Pancreas (tissue), 10 donors: ENCODE measurements at places on chromosomes 1 and 21. TPM values are rescaled to one million over a fixed set of nuclear protein-coding genes. Genes with fewer than 3 reads are reported as not detected.

- DNase-seq = no peak
Measured at GRCh38 chr1:223421025-223421424, 27.8 kb downstream of the CCDC185 start.

- no peak for DNase-seq
Measured at GRCh38 chr1:28199328-28200233, 23.1 kb upstream of the PTAFR start.

- no peak for DNase-seq
Measured at GRCh38 chr1:154605534-154605933, 2.5 kb downstream of the ADAR start.

DNA sequence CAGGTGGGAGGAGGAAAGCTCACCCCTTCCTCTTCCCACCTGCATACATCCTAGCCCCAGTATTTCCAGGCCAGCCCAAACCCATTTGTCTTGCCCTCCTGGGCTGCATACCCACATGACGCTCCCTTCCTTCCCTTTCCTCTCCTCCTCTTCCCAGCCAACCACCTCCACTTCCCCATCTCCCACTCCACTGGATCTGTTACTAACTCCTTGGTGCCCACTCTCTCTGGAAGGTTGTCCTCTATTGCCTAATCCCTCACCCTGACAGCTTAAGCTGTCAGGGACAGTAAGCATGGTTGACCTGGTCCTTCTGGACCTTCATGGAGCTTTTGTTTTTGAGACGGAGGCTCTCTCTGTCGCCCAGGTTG, 23.0 kb upstream of the SYNC start:
- DNase-seq = no peak

- DNase-seq = no peak
Measured at GRCh38 chr1:39378377-39378776, 113.1 kb upstream of the BMP8A start.

- no peak for DNase-seq
Measured at GRCh38 chr21:43599728-43600127, 59.6 kb downstream of the HSF2BP start.

DNA sequence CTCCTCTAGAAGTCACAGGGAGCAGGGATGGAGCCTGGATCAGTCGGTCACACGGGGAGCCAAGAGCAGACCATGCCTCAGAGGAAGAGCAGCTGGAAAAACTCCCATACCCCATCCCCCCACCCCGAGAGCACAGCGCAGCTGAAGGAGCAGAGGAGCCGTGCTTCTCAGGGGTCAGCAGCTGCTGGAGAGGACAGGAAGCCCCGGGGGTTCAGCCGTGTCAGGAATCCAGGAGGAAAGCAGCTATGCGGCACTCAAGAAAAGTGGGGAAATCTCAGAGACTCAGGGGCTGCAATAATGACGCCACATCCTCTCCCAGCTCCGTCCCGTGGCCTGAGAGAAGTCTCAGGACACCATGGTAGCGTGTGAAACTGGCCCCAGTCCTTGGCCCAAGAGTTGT, 102.3 kb downstream of the NPHP4 start:
- no peak for DNase-seq

- no peak for DNase-seq
Measured at GRCh38 chr21:28282833-28283232, 709.8 kb downstream of the LTN1 start.

GRCh38 chr1:16134906-16135305, 21.0 kb downstream of the EPHA2 start:
- no peak for DNase-seq

DNA sequence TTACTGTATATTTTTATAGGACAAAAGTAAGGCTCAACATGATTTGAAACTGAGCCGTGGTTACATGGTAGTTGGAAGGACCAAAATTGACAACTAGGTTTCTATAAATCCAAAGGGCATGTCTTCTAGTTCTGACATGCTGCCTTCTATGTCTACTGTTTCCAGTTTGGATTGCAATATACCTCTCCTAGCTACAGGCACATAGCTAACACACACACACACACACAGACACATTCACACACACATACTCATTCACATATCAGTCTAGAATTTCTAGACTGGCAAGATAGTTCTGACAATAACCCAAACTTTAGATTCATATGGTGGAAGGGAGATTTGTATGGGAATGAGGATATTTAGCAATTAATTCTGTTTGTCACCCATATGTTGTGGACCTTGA, 544.8 kb upstream of the CAMK1G start:
- DNase-seq = no peak

GRCh38 chr1:159067699-159068621, 8.6 kb downstream of the AIM2 start:
- no peak for DNase-seq

DNA sequence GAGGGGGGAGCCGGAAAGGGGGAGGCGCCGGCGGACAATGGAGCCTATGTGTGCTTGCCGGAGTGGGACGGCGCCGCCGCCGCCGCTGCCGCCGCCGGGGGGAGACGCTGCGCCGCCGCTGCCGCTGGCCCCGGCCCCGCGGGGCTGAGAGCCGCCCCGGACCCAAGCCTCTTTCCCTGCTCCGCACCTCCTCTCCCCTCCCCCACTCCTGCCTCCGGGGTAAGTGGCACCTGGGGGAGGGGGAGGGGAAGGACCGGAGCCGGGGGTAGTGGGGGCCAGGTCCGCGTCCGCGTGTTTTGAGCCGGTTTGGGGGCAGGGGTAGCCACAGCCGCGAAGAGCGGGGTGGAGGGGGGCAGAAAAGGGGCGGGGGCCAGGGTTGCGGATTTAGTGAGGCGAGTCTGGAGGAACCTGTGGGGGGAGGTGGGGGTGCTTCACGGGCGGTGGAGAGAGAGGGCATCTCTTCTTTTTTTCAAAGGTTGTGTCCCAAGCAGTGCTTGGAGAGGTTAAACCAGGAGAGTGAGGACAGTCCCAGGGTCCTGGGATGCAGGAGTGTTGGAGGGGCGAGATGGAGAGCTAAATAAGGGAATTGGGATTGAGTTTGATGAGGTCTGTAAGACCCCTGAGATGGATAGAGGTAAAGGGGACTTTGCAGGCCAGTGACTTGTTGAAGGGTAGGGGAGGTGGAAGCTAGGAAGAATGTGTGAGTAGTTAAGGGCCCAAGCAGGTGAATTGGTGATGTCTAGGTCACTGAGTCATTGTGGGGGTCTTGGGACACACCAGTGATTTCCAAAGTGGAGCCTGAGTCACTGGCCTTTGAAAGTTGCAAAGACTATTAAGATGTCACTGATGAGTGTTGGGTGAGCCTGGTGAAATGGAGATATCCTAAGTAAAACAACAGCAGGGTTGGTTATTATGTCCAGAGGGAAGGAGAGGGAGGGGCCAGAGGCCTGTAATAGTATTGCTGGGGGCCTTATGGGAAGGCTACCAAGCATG, 59.1 kb downstream of the BCL9 start:
- no peak for DNase-seq

DNA sequence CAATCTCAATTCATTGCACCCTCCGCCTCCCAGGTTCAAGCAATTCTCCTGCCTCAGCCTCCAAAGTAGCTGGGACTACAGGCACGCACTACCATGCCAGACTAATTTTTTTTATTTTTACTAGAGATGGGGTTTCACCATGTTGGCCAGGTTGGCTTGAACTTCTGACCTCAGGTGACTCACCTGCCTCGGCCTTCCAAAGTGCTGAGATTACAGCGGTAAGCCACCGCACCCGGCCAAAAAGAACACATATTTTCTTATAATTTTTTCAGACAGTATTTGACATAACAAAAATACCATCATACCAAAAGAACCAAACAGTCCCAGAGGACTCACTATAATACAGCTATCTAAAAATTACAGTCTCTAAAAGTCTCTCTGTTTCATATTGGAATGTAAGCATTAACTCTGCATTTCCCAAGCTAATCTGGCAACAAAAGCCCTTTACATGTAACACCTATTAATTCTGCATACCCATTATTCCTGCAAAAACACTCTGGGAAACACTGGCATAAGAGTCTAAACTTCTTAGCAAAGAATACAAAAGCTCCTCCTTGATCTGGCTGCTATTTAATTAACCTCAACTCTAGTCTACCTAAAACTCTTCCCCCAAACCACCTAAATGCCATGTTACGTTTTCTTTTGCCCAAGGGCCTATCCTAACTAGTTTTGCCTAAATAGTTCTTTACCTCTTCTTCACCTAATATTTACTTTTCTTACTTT, 26.9 kb downstream of the WDR26 start:
- DNase-seq = peak; percentile 41

DNA sequence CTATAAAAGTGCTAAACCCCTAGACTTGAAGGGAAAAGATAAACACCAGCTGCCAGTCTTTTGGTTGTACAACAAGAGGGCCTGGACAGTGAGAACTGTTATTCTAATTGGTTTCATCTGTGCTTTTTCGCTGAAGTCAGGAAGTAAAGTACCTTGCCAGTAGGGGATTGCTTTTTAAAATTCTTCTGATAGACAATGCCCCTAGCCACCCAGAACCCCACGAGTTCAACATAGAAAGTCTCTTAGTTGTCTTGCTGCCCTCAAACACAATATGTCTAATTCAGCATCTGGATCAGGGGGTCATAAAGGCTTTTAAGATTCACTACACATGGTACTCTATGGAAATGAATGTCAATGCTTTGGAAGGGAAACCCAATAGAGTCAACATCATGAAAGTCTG, 289.2 kb downstream of the TBX15 start:
- DNase-seq = no peak

- no peak for DNase-seq
Measured at GRCh38 chr1:56931211-56931610, 34.6 kb downstream of the C8B start.

The MTF2 gene
- total RNA-seq = 9.2 TPM

The HTR1D gene
- 0.06 TPM for total RNA-seq

The LORICRIN gene
- not detected for total RNA-seq

The SLC35F3 gene
- total RNA-seq = 1.4 TPM

The RNU1-2 gene
- 957 TPM for total RNA-seq

The ADAM30 gene
- not detected for total RNA-seq

The GCSAML gene
- total RNA-seq = 0.26 TPM

The ATP1A4 gene
- total RNA-seq = not detected
